Progenitor cell of endocrine pancreas (in vitro differentiated cells): ENCODE measurements at places on chromosomes 12 and 14. TPM values are rescaled to one million over a fixed set of nuclear protein-coding genes. Genes with fewer than 3 reads are reported as not detected.

- no peaks in the 10 kb centered on the region for H3K27me3 ChIP-seq
- peaks cover 18% of the 10 kb centered on the region for H3K4me1 ChIP-seq
- DNase-seq, result no peak
- H3K27ac ChIP-seq, result no peak overlapping the region
These were observed 143.2 kb downstream of the PHLDA1 start for GRCh38 chr12:75888399-75888798.

Gene ISM2
- 0.42 TPM in 1 of 2 replicates, not detected in the other for total RNA-seq

DNA sequence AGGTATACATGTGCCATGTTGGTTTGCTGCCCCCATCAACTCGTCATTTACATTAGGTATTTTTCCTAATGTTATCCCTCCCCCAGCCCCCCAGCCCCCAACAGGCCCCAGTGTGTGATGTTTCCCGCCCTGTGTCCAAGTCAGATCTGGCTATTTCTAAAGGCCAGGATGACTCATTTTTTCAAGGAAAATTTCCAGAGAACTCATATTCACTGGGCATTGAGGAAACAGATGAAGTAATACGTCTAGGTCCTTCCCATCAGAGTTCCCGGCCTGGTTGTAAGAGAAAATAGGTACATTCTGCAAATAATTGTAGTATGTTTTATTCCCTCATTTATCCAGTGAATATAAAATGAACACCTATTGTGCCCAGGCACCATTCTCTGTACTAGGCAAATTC, 345.2 kb downstream of the BCL11B start:
- H3K36me3 ChIP-seq, result no peaks in the 10 kb centered on the region
- peaks cover 4% of the 10 kb centered on the region for H3K4me1 ChIP-seq
- no peak overlapping the region for H3K4me3 ChIP-seq
- H3K27ac ChIP-seq, result no peak overlapping the region

GRCh38 chr12:10191865-10192264, 13.0 kb downstream of the TMEM52B start:
- no peak overlapping the region for H3K4me3 ChIP-seq
- DNase-seq, result no peak
- no peaks in the 10 kb centered on the region for H3K4me1 ChIP-seq
- H3K36me3 ChIP-seq, result no peaks in the 10 kb centered on the region
- peaks cover 4% of the 10 kb centered on the region for H3K27me3 ChIP-seq

DNA sequence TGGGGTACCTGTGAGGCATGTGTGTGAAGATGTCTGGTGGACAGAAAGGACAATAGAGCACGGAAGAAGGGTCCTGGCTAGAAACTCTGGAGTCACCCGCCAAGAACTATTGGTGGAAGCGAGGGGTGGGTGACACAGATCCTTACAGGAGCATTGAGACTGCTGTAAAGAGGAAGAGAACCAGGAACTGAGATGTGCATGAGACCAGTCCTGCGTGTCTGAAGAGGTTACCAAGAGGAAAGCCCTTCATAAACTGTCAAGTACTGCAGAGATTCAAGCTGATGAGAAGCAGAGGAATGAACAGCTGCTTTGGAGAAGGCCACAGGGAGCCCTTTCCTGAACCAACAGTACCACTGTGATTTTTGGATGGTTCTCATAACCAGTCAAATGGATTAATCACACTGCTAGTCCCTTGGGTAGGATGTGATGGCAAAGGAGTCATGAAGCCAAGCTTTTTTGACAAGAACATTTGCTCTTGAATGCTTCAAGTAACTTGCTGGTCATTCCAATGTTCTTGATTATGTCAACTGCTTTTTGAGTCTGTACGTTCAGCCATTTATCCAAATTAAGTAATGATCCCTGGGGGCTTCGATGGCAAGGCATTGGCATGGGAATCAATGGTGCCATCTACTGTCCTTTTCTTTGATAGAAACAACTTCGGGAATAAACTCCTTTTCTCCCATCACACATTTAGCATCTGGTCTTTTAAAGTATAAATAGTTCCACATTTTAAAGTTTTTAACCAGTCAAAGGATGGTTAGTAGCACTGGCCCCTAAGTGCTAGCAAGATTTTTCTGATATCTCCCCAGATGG, 42.9 kb downstream of the GPR135 start:
- no peaks in the 10 kb centered on the region for H3K4me1 ChIP-seq
- H3K36me3 ChIP-seq, result no peaks in the 10 kb centered on the region

DNA sequence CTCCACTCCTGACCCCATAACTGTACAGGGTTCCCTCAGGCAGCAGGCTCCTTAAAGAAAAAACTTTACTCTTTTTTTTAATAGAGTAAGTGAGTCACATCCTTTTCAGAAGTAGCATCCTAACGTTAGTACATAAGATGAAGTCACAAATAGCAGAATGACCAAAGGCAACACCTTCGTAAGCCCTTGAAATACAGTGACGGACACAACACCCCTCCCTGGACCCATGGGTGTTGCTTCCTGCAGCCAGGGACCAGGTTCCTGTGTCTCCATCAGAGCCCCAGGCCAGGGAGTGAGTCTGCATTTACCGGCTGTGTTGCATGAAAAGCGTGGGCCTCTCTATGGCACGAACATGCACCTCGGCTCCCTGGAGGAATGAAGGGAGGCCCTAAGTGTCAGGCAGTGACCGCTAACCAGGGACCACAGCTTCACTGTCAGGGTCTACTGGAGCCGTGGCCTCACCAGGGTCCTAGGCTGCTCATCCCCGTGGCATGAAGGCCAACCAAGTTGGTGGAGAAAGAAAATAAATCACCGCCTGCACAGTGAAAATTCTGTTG, 340.0 kb upstream of the SFSWAP start:
- no peaks in the 10 kb centered on the region for H3K36me3 ChIP-seq
- no peak overlapping the region for H3K4me3 ChIP-seq
- DNase-seq, result no peak
- peaks cover 4% of the 10 kb centered on the region for H3K4me1 ChIP-seq

Gene PLEKHD1
- 1.5 and 2.0 TPM in 2 replicates for total RNA-seq

- no peaks in the 10 kb centered on the region for H3K27me3 ChIP-seq
- H3K36me3 ChIP-seq, result peaks cover 1% of the 10 kb centered on the region
- H3K4me1 ChIP-seq, result peaks cover 10% of the 10 kb centered on the region
- H3K4me3 ChIP-seq, result no peak overlapping the region
- DNase-seq, result no peak
These were observed 29.7 kb downstream of the FRMD6 start for GRCh38 chr14:51681411-51681810.

GRCh38 chr14:36848213-36848612, 186.6 kb downstream of the PAX9 start:
- no peak overlapping the region for H3K27ac ChIP-seq
- peaks cover 11% of the 10 kb centered on the region for H3K4me1 ChIP-seq
- H3K36me3 ChIP-seq, result no peaks in the 10 kb centered on the region
- H3K4me3 ChIP-seq, result no peak overlapping the region
- DNase-seq, result no peak

GRCh38 chr14:99654235-99654985, 9.5 kb downstream of the HHIPL1 start:
- DNase-seq, result no peak
- no peak overlapping the region for H3K4me3 ChIP-seq
- H3K36me3 ChIP-seq, result no peaks in the 10 kb centered on the region
- peaks cover 59% of the 10 kb centered on the region for H3K27me3 ChIP-seq

DNA sequence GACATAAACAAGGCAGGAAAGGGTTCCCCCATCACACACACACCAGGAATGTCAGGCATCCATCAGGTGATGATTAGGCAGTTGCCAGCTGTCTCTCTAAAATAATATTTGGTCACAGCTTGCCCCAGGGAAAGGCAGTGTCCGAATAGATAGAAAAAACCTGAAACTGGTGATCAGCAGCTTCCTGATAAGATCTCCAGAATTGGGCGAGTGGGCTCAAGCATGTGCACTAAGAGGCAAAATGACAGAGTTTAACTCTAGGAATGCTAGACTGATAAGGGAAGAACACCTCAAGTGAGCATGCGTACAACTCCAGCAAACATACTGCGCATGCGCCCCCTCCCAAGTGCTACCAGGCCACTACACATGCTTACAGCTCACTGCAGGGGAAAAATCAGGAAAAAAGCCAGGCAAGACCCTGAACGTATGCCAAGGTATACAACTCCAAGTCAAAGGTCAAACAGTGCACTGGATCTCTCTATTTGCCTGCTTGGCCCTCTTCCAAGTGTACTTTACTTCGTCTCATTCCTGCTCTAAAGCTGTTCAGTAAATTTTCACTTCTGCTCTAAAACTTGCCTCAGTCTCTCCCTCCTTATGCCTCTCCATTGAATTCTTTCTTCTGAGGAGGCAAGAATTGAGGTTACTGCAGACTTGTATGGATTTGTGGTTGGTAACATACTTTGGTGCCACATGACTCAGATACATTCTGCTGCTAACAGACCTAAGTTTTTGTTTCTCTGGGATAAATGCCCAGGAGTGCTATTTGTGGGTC, 73.5 kb upstream of the VASH1 start:
- no peak overlapping the region for H3K27ac ChIP-seq
- H3K4me1 ChIP-seq, result no peaks in the 10 kb centered on the region
- H3K4me3 ChIP-seq, result no peak overlapping the region
- no peaks in the 10 kb centered on the region for H3K27me3 ChIP-seq

Gene CIDEB
- 1.9 and 3.0 TPM in 2 replicates for total RNA-seq

- DNase-seq, result no peak
- H3K4me3 ChIP-seq, result no peak overlapping the region
- H3K27ac ChIP-seq, result no peak overlapping the region
- peaks cover 16% of the 10 kb centered on the region for H3K4me1 ChIP-seq
- H3K27me3 ChIP-seq, result peaks cover 40% of the 10 kb centered on the region
- no peaks in the 10 kb centered on the region for H3K36me3 ChIP-seq
These were observed 3.4 kb downstream of the SP7 start for GRCh38 chr12:53332744-53333143.

Gene APOLD1
- total RNA-seq, result 5.3 and 5.4 TPM in 2 replicates

DNA sequence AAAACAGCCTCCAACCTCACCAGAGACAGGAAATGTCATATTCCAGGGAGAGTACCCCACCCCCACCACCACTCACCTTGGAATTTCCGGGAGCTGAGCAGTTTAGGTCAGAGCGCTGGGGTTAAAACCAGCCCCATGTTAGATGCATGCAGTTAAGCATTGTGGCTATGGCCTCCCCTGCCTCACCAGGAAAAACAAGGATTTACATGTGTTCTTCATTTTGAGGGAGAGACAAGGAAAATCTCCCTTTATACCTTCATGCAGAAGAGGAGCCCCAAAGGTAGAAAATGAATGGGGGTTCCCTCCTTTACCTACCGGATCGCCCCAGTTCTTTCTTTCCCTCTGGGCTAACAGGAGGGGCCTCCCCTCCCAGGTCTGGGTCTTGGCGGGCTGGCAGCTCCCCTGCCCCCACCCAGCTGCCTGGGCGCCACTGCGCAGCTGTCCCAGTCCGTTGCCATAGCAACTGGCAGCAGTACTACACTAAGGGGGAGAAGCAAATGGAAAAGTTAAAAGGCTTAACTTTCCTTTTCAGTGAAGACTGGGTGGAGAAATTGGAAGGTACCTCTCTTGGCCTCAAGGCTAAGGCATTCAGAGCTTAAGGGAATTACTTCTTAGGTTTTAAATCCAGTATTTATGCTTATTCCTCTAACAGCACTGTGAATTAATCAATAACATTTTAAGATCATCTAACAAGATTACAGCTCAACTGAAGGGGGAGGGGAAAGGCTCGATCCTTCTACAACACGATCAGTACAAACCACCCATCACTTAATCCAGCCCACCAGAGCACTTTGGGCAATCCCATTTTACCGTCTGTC, 20.5 kb downstream of the CBX5 start:
- H3K4me1 ChIP-seq, result peaks cover 41% of the 10 kb centered on the region
- H3K36me3 ChIP-seq, result peaks cover 8% of the 10 kb centered on the region
- H3K27me3 ChIP-seq, result no peaks in the 10 kb centered on the region
- DNase-seq, result peak; percentile 65
- H3K4me3 ChIP-seq, result peak overlapping the region; percentile 75

- H3K27ac ChIP-seq, result no peak overlapping the region
- no peak for DNase-seq
- H3K27me3 ChIP-seq, result no peaks in the 10 kb centered on the region
These were observed 7.5 kb downstream of the HEBP1 start for GRCh38 chr12:12992418-12993130.

DNA sequence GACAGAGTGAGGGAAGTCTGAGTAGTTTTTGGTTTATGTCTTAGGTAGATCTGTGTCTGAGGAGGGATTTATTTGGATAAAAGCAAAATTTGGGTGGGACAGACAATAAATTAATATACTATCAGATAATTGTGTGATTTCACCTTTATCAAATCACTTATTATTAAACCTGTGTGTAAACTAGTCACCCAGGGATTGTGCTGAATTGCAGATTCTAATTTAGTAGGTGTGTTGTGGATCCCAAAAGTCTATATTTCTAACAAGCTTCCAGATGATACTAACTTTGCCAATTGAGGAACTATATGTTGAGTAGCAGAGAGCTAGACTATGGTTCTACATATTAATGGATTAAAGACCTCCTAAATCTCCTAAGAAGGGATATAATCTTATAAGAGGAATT, 978.5 kb upstream of the FBXO33 start:
- no peak overlapping the region for H3K27ac ChIP-seq
- H3K36me3 ChIP-seq, result peaks cover 4% of the 10 kb centered on the region
- no peak for DNase-seq

DNA sequence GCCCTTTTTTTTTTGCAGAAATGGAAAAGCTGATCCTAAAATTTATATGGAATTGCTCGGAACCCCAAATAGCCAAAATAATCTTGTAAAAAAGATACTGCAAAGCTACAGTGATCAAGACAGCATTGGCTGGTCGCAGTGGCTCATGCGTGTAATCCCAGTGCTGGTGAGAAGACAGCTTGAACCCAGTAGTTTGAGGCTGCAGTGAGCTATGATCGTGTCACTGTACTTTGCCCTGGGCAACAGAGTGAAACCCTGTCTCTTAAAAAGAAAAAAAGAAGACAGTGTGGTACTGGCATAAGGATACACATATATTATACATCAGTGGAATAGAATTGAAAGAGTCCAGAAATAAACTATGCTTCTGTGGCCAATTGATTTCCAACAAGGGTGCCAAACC, 5.4 kb downstream of the ITGB7 start:
- H3K4me1 ChIP-seq, result no peaks in the 10 kb centered on the region
- no peak for DNase-seq
- no peak overlapping the region for H3K4me3 ChIP-seq

DNA sequence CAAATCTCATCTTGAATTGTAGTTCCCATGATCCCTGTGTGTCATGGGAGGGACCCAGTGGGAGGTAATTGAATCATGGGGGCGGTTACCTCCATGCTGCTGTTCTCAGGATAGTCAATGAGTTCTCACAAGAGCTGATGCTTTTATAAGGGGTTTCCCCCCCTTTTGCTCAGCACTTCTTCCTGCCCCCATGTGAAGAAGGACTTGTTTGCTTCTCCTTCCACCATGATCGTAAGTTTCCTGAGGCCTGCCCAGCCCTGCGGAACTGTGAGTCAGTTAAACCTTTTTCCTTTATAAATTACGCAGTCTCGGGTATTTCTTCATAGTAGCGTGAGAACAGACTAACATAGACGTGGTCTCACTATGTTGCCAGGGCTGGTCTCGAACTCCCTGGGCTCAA, 56.1 kb upstream of the EIF5 start:
- H3K27ac ChIP-seq, result no peak overlapping the region
- H3K27me3 ChIP-seq, result peaks cover 59% of the 10 kb centered on the region
- H3K4me3 ChIP-seq, result no peak overlapping the region

DNA sequence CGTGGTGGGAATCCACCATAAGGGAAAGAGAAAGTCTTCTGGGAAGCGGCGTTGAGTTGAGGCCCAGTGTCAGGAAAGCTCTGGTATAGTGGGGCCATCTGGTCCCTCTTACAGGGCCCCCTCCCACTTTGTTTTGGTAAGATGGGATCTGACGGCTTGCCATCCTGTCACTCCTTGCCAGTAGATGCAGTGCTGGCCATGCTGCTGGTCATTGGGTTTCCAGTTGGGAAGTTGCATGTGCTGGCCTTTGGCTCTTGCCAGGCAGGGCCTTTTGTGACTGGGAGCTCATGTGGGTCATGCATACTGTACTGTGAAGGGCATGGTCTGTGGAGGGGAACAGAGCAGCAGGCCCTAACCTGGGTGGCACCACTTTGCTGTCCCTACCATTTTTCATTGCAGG, 3.8 kb downstream of the TRAF3 start:
- peaks cover 18% of the 10 kb centered on the region for H3K4me1 ChIP-seq
- no peaks in the 10 kb centered on the region for H3K27me3 ChIP-seq
- no peak for DNase-seq
- no peak overlapping the region for H3K27ac ChIP-seq
- H3K4me3 ChIP-seq, result no peak overlapping the region
